ENCODE measurements at places on chromosomes 4 and X. TPM values are rescaled to one million over a fixed set of nuclear protein-coding genes. Genes with fewer than 3 reads are reported as not detected.

DNA sequence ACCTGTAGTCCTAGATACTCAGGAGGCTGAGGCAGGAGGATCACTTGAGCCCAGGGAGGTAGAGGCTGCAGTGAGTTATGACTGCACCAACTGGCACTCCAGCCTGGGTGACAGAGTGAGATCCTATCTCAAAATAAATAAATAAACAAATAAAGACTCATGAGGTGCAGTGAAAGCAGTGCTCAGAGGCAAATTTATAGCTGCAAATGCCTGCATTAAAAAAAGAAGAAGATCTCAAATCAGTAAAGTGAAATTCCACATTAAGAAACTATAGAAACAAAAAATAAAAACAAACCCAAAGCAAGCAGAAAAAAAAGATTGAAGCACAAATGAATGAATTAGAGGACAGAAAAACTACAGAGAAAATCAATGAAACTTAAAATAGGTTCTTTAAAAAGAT, 22.5 kb upstream of the HSD17B13 start:
- DNase-seq = no peak

ITGB1BP2 gene
- polyA plus RNA-seq = 1.7 TPM

DNA sequence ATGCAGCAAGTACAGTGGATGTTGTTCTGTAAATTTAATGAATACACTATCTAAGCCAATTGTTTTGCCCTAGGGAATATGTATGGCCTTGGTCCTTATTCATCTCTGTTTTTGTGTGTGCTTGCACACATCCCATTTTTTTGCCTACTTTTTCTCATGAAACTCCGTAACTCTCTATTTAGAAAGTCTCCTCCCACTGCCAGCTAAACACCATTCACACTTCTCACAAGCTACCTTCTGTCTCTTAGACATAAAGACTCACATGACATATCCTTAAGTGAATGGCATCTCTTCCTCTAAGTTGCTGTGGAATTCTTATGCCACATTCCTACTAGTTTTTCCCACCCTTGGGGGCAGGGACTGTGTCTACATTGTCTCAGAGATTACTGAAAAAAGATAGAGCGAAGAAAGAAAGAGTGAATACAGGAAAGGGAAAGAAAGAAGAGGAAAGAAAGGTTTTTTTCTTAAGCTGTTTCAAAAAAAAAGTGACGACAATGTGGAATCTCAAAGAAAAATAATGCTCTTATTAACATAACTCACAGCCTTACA, 117.5 kb downstream of the ATG4A start:
- no peak for DNase-seq

UGT2B28 gene
- not detected for polyA plus RNA-seq
